ENCODE measurements at places on chromosomes 5 and 9.

- no peak for DNase-seq
Measured at GRCh38 chr9:125255781-125256391, 5.7 kb upstream of the GAPVD1 start.

- DNase-seq = no peak
Measured at GRCh38 chr5:28580616-28581015, 1542.2 kb upstream of the CDH9 start.

- DNase-seq = no peak
Measured at GRCh38 chr9:37353791-37354190, 68.7 kb upstream of the GRHPR start.

- DNase-seq = no peak
Measured at GRCh38 chr5:154264549-154265196, 74.1 kb downstream of the GALNT10 start.

- no peak for DNase-seq
Measured at GRCh38 chr9:132020272-132020671, 59.4 kb downstream of the MED27 start.

- no peak for DNase-seq
Measured at GRCh38 chr5:167944121-167944852, 347.2 kb upstream of the WWC1 start.

- no peak for DNase-seq
Measured at GRCh38 chr5:172553903-172554302, 87.2 kb upstream of the NEURL1B start.

GRCh38 chr5:84299959-84300358 lies 84.7 kb downstream of the EDIL3 start:
- DNase-seq = no peak

GRCh38 chr5:82327941-82328340 lies 49.8 kb upstream of the RPS23 start:
- DNase-seq = no peak

DNA sequence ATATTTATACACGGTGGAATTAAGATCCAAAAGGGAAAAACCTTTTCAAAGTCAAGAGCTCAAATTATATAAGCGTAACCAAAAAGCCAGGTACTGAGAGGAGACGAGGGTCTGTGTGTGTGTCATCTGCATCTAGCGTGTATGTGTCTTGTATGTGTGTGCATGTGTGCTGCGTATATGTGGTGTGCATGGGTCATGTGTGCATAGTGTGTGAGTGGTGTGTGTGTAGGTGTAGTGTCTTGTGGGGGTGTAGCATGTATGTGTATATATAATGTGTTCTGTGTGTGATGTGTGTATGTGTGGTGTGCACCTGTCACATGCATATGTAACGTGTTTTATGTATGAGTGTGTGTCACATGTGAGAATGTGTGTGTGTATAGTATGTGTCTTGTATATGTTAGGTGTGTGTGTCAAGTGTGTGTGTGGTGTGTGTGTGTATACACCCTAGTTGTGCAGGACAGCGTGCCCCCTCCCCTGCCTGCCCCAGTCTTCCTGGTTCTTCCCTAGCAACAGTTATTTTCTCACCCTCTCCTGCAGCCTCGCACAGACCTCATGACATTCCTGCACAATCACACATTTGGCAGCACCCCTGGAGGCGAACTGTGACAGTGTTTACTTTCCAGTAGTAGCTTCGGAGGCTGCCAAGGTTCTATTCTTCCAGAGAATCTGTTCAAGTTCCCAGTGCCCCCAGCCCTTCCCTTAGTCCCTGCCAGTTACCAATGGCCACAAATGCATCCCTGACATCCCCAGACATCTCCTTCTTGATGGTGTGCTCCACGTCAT lies 27.1 kb upstream of the TNIP1 start:
- DNase-seq = no peak

DNA sequence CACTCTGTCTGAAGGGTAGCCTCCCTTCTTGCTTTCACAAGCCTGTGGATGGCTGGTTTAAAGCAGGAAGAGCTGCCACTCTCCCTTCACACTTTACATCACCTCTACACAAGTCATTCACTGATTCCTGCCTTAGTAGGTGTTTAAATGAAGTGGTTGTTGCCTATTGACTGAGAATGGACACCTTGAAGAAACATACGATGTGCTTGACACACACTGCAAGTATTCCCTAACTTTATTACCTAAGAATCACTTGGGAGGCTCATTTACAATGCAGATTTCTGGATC lies 230.5 kb downstream of the PIK3R1 start:
- DNase-seq = no peak

DNA sequence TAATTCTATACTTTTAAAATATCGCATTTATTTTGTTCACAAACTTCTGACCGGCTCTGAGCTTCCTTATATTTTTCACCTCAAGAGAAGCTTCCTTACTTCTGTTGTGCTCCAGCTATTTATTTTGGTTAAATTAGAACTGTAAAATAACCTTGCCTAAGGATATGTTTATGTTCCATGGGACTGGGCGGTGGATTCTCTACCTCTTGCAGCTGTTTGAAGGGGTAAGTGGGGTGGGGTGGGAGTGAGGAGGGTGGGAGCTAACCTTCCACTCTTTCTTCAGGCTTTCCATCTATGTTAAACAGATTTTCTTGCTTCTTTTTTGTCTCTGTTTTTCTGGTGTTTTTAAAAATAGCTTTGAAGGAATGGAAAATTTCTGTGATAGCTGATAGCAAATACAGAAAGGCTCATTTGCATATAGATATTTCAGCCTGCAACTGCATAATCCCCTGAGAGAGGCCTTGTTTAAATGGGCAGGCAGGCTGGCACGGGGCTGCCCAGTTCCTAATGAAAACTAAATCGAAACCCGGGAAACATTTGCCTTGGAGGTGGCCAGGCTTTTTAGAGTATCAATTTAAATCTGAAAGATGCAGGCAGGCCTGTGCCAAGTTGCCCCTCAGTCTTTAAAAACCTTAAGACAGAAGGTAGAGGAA lies 122.1 kb upstream of the DMAC1 start:
- no peak for DNase-seq

- DNase-seq = no peak
Measured at GRCh38 chr9:131441441-131441840, 47.6 kb downstream of the PRRC2B start.

- no peak for DNase-seq
Measured at GRCh38 chr5:9182899-9183695, 362.8 kb downstream of the SEMA5A start.

- DNase-seq = no peak
Measured at GRCh38 chr9:126838895-126839294, 21.5 kb upstream of the ZBTB34 start.

DNA sequence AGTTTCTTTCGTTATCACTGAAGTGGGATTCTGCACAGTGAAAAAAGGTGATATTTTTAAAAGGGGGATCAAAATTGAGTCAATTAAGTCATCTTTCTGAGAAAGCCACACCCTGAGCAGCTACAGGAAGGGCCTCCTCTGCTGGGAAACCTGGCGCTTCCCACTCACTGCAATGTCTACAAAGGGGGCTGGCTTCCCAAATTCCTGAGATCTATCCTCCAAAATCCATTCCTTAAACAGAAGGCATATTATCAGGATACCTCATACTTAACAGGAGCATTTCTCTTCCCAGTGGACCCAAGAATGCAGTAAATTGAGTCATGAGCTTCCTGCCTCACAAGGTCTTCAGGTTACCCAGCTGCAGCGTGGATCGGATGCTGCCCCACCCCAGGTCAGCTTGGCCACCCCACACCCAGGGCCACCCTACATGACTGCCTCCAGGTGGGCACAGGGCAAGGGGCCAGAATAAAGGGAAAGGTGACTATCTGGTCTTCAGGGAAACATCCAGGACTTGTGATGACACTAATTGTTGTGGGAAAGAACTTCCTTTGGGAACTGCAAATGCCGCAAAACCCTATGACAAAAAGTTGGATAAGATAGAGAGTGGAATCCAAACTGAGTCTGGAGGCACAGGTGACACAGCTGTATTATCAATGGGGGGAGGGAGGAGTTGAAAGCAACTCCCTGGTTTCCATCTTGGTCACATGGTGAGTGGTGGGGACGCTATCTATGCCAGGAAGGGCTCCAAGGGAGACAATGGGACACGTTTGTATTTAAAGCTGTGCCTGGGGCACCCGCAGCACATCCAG lies 42.3 kb downstream of the ROR2 start:
- DNase-seq = no peak

- no peak for DNase-seq
Measured at GRCh38 chr5:163352531-163352930, 84.9 kb upstream of the CCNG1 start.

- no peak for DNase-seq
Measured at GRCh38 chr9:37987467-37987981, 81.5 kb downstream of the SHB start.

DNA sequence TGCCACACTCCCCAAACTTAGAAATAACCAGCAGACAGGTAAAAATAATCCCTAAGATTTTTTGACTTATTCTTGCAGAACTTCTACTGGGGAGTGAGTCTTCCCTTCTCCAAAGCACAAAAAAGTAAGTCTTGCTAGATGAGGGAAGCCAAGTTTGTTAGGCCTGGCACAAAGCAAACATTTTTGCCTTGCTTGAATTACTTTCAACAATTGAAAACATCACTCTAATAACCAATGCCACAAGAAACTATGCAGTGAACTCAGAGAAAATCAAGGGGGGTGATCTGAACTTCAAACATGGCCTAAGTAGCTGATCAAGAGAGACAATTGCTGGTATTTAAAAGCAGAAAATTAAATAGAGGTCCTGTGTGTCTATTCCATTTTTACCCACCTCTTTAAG lies 123.6 kb upstream of the SLC1A3 start:
- no peak for DNase-seq

DNA sequence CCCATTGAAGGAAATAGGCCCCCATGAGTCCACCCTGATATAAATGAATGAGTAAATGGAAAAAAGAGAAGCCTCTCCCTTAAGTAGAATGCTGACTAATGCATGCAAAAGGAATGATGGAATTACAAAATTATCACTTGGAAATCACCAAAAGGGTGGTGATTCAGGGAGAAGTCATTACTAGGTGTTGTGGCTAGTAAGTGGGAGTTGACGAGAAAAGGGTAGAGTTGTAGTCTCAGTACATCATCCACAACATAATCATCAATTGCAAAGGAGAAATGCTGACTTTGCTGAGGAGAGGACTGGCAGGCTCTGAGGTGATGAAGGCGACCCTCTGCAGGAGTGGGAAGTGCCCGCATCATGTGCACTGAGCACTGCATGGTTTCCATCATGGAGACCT lies 201.5 kb upstream of the S1PR3 start:
- no peak for DNase-seq

GRCh38 chr9:17116400-17116837 lies 18.4 kb upstream of the CNTLN start:
- DNase-seq = no peak

DNA sequence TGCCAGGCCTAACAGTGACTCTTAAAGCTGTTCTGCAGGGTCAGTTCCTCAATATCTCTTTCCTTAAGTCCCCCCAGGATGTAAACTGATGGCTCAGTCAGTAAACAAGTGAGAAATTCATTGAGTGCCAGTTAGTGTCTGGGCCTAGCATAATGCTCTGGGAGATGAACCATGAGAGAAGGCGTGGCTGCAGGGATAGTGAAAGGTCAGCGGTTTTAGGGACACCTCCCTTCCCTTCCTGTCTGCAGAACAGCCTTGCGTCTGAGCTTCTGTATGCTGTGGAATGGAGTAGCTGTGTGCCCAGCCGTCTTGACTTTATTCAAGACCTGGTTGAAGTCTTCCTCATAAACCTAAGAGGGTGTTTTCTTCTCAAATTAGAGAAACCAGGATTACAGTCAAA lies 46.7 kb upstream of the DMRT3 start:
- no peak for DNase-seq

DNA sequence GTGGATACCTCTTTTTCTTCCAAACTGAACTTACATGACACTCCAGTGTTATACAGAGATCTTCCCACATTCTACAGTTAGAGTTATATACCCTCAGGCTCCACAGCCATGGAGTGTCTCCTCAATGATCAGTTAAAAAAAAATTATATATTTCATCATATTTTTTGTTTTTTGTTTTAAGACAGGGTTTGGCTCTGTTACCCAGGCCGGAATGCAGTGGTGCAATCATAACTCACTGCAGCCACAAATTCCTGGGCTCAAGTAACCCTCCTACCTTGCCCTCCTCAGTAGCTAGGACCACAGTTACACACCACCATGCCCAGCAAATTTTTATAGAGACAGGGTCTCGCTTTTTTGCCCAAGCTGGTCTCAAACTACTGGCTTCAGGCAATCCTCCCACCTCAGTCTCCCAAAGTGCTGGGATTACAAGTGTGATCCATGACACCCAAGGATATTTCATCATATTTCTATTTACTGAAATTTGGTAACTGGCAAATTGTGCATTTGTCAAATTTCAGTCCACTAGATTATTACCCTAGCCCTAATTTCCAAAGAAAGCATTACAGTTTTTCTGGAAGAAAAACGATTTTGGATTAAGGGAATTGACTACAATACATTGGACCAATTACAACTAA lies 18.1 kb upstream of the SCAI start:
- no peak for DNase-seq

- DNase-seq = no peak
Measured at GRCh38 chr9:116558818-116559540, 128.1 kb upstream of the TRIM32 start.

DNA sequence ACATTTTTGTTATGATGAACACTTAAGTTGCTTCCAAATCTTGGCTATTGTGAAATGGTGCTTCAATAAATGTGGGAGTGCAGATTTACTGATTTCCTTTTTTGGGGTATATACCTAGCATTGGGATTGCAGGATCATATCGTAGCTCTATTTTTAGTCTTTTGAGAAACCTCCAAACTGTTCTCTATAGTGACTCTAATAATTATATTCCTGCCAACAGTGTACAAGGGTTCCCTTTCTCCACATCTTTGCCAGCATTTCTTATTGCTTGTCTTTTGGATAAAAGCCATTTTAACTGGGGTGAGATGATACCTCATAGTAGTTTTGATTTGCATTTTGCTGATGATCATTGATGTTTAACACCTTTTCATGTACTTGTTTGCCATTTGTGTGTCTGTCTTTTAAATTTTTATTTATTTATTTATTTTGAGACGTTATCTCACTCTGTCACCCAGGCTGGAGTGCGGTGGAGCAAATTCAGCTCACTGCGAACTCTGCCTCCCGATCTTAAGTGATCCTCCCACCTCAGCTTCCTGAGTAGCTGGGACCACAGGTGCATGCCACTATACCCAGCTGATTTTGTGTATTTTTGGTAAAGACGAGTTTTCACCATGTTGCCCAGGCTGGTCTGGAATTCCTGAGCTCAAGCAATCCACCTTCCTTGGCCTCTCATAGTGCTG lies 59.0 kb downstream of the UNC13B start:
- DNase-seq = no peak

Data from T-helper 9 cell (primary cell).